CD4-positive, alpha-beta T cell treated with Interleukin-1 beta for 1 hour (primary cell): ENCODE measurements at places on chromosomes 6 and 20.

DNA sequence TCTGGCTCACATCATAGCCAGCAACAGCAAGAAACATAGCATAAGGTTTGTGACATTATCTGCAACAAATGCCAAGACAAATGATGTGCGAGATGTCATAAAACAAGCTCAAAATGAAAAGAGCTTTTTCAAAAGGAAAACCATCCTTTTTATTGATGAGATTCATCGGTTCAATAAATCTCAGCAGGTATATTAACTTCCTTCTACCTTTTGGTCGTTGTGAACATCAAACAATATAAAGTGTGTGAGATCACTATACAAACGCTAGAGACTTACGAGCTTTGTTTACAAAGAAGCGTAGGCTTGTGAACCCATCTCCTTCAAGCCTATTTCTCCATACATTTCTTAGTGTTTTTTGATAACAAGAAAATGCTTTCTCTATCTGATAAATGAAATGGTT lies 3.5 kb downstream of the WRNIP1 start:
- DNase-seq, result no peak

- no peak for DNase-seq
Observed at GRCh38 chr20:59802018-59802417, 131.4 kb downstream of the SYCP2 start.

DNA sequence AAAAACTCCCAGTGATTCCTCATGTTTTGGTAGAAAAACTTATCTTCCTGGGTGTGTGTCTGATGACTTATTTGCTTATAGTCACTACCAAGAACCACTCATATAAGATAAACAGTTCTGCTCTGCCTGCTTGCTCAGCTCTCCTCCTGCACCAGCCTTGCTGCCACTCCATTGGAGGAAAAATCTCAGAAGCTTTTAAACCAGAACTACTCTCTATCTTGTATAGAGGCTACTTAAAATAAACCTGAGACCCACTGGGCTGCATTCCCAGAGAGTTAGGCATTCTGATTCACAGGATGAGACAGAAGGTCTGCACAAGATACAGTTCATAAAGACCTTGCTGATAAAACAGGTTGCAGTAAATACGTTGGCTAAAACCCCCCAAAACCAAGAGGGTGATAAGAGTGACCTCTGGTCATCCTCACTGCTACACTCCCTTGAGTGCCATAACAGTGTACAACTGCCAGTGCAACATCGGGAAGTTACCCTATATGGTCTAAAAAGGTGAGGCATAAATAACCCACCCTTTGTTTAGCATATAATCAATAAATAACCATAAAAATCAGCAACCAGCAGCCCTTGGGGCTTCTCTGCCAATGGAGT lies 728.3 kb downstream of the EPHA7 start:
- no peak for DNase-seq

DNA sequence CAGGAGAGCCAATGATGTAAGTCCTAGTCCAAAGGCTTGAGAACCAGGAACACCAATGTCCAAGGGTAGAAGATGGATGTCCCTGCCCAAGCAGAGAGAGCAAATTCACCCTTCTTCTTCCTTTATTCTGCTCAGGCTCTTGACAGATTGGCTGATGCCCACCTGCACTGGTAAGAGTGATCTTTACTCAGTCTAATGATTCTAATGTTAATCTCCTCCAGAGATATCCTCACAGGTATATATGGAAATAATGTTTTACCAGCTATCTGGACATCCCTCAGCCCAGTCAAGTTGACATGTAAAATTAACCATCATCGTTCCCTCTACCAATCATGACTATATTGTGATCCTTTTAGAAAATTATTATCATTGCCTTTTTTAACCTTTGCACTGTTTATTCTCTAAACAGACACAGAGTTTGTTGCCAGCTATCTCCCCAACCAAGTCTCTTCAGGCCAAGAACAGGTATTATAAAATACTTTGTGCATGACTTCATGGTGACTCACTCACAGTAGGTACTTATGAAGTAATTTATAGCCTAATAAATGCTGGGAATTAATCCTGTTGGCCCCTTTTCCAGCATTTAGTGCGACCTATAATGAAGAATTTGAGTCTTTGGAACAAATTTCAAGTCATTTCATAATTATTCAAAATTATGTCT lies 26.2 kb upstream of the TSHZ2 start:
- DNase-seq, result no peak

DNA sequence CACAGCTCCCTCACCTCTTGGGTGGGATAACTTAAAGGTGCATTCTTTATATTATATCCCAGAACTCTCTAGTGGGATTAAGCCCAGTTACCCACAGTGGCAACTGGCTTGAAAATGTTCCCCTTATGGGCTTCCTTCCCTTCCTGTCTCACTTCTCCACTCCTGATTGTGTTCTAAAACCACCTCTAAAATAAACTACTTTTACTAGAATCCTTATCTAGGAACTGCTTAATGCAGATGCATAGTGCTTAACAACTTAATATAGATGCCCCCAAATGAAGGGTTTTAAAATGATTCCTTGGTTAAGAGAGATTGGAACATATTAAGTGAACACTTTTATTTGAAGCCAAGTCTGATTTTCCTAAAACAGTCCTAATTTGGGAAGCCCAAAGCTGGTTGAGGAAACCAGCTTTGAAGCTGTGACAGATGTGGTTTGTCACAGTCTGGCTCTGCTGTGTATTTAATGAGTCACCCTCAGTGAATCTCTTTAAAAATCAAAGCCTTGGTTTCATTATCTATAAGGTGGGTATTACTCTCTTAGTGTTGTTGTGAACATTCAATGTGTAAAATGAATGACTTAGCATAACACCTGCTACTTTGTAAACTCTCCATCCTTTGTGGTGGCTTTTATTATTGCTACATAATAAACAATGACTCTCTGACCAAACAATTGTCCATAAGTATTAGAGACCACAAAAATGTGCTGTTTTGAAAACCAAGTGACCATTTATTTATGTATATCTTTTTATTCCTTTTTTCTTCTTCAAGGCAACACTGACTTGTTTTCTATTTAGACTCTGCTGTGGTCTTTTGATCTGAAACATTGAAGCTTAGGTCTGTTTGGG lies 24.4 kb downstream of the PLCB1 start:
- peak; percentile 24 for DNase-seq

GRCh38 chr6:14089224-14089623 lies 28.3 kb upstream of the CD83 start:
- no peak for DNase-seq

GRCh38 chr6:121354764-121355163 lies 20.5 kb upstream of the TBC1D32 start:
- no peak for DNase-seq

DNA sequence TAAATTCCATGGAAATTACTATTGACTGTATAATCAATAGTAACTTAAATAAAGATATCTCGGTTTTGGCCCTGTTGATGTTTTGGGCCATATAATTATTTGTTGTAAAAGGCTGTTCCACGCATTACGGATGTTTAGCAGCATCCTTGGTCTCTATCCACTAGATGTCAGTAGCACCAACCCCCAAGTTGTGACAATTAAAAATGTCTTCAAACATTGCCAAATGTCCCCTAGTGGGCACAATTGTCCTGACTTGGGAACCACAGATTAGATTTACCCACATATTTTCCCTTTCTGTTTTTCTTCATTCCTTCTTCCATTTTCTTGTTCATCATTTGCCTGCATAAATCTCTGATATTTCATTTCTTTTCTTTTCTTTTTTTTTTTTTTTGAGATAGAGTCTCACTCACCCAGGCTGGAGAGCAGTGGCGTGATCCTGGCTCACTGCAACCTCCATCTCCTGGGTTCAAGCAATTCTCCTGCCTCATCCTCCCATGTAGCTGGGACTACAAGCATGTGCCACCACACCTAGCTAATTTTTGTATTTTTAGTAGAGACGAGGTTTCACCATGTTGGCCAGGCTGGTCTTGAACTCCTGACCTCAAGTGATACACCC lies 13.6 kb upstream of the WFDC8 start:
- DNase-seq, result peak; percentile 2

- DNase-seq, result peak; percentile 21
Observed at GRCh38 chr6:29834564-29835436, 7.2 kb downstream of the HLA-G start.

DNA sequence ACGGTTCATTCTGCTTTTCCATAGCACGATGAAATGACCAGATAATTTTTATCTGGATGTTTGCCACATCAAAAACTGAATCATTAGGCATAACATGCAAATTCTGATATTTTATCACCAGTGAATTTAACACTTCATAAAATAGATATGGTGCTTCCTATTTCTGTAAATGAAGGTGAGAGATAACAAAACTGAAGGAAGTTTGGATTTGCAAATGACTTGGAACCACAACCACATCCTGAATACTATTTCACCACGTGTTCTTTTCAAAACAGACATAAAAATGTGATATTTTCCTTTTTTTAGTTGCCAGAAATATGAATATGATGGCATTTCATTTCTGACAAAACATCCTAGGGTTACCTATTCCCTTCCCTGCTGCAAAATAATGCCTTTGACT lies 146.1 kb downstream of the EDN1 start:
- no peak for DNase-seq

DNA sequence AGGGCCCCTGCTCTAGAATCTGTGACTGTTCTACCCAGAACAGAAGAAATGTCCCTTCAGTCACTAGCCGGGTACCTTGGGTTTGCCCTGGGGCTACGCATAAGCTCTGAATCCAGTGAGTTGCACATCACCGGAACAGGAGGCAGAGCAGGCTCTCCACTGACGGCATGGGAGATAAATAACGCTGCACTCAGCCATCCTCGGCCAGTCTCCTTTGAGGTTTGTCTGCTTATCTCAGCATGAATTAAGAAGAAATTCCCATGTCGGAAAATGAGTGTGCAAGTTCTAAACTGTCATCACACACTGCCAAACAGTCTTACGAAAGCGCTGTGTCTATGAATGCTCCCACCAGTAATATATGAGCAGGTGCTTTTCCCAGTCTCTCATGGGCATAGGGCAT lies 90.8 kb downstream of the FAM50B start:
- no peak for DNase-seq

- DNase-seq, result no peak
Observed at GRCh38 chr20:10984913-10985312, 311.1 kb upstream of the JAG1 start.

- no peak for DNase-seq
Observed at GRCh38 chr6:170542031-170542719, 10.9 kb downstream of the PSMB1 start.

GRCh38 chr6:72654071-72654621 lies 32.3 kb downstream of the KCNQ5 start:
- no peak for DNase-seq

DNA sequence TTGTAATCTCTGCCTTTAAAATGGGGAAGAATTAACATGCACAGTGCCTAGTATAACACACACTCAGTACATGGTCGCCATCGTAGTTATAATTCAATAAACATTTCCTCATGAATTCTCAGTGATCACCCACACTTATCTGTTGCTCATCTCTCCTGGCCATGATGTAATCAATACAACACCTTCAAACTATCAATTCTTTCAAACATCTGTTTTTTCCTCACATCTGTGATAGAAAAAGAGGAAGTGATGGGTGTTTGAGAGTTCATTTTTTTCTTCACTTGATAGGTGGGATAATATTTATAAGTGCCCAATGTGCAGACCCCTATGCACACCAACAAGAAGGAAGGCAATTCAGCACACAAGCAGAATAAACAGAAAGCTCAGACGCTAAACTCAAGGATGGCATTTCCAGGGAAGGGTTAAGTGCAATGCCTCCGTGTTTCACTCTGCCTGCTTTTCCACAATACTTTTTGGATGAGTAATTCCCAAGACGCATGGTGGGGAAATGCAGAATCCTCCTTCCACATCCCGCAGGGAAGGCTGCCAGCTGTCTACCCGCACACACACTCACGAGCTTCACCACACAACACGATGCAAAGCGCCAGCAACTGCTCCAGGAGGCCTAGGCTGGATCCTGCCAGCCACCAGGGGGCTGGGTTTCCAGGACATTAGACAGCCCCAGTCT lies 100.3 kb downstream of the GMPR start:
- no peak for DNase-seq

DNA sequence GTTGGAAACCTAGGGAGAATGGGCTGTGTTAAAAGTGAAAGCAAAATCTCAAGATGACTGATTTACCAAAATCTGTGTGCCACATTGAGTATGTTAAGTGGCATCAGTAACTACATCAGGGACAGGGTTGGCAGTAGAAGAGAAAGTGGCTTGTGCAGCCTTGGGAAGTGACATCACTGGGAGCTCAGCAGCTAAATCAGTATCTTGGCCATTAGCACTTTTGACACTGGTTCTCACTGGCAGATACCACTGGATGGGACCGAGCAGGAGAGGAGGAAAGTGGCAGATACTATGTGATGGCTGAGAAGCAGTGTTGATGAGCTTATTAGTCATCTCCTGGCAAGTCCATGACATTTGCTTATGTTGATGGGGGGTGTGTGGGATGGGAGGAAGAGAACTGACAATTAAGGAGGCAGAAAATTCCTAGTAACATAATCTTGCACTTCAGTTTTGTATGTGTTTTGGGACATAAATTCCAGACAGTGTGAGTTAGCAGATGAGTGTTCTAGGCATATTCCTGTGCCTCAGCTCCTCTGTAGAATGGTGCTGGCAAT lies 322.2 kb downstream of the SOX4 start:
- no peak for DNase-seq

DNA sequence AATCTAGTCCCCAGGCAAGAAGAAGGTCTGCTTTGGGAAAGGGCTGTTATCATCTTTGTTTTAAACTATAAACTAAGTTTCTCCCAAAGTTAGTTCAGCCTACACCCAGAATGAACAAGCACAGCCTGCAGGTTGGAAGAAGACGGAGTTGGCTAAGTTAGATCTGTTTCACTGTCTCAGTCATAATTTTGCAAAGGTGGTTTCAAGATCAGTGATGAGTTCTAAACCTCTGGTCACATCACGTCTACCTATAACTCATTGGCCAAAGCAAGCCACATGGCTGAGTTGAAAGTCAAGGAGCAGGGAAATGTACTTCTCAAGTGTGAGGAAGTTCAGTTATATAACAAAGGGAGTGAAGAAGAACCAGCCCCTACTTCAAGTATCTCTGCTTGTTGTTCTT lies 50.5 kb upstream of the ECI2 start:
- DNase-seq, result no peak

- peak; percentile 86 for DNase-seq
Observed at GRCh38 chr20:31547017-31547675, 32.9 kb downstream of the HM13 start.

DNA sequence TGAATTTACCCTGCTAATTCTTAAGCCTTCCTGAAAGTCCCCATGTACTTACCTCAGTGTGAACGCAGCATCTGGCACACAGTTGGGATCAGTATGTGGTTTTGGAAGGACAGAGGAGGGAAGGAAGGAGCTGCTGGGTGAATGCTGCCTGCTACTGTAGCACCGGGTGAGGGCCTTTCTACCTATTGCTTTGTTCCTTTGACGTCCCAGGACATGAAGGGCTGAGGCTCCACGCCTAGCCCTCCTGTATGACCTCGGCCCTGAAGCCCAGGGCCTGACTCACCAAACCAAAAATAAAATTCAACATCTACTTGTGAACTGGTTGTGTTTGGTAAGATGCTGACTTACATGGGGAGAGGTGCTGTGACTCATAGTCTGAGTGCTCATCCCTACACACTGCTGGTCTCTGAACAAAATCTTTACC lies 51.1 kb downstream of the ARID1B start:
- DNase-seq, result no peak

GRCh38 chr6:118968416-118968815 lies 33.5 kb upstream of the MCM9 start:
- peak; percentile 1 for DNase-seq
